ENCODE measurements at places on chromosomes 2 and 18.

- DNase-seq: no peak
These were observed 6.0 kb downstream of the WDR54 start for GRCh38 chr2:74427551-74427950.

GRCh38 chr2:17520761-17521160 lies 2.5 kb upstream of the RAD51AP2 start:
- no peak for DNase-seq

GRCh38 chr2:206193671-206194357 lies 34.1 kb downstream of the EEF1B2 start:
- no peak for DNase-seq

DNA sequence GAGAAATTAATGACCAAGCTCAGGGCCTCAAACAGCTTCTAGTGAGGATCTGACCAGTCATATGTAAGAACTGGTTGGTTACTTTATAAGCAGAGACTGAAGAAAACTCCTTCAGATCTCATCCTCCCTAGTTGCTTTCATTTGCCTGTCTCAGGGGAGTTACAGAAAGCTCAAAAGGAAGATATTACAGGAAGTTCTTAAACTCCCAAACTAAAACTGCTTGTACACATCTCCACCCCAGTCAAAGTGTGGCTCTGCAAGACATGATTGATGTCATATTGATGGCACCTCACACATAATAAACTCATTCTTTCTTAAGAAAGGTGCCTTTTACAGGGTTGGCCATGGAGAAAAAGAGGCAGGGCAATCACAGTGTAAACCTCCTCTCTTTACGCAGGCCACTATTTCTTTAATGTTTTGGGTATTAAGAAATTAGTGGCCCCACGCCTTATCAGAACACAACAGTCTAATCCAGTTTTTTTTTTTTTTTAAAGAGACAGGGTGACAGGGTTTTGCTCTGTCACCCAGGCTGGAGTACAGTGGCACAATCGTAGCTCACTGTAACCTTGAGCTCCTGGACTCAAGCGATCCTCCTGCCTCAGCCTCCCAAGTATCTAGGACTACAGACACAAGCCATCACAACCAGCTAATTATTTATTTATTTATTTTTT lies 62.6 kb upstream of the STK17B start:
- DNase-seq: peak; percentile 64

DNA sequence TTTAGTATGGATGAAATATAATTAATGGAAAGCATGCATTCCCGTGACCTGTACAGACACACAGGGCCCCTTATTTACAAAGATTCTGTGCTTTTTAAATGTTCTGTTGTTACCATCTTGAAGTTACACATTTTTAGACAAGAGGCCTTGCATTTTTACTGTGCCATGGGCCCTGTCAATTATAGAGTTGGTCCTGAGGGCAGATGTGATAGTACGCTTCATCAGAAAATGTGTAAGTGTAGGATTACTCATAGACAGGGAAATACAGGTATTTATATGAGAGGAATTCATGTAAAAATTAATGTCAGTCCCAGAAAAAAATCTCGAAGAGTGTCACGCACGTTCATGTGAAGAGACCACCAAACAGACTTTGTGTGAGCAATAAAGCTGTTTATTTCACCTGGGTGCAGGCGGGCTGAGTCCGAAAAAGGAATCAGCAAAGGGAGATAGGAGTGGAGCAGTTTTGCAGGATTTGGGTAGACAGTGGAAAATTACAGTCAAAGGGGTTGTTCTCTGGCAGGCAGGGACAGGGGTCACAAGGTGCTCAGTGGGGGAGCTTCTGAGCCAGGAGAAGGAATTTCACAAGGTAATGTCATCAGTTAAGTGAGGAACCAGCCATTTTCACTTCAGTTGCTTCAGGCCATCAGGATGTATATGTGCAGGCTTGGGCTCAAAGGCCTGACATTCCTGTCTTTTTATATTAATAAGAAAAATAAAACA lies 12.2 kb upstream of the ALPK2 start:
- DNase-seq: no peak

DNA sequence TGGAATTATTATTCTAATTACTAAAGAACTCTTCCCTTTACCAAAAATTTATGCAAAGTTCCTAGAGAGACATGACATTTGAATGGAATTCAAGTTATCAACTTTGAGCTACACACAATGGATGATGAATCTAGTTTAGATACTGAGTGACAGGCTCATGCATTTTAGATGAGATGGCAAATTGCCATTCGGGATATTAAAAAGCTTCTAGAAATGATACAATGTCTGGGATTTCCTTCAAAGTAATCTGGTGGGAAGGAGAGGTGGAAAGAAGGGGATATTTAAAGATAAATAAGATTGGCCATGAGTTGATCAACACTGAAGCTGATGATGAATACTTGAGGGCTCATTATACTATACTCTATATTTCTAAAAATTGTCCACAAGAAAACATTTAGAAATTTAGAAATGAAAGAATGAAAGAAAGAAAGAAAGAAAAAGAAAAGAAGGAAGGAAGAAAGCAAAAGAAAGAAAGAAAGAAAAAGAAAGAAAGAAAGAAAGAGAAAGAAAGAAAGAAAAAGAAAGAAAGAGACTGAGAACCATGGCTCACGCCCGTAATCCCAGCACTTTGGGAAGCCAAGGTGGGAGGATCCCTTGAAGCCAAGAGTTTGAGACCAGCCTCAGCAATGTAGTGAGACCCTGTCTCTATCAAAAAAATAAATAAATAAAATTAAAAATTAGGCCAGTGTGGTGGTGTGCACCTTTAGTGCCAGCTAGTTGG lies 62.6 kb upstream of the NEDD4L start:
- DNase-seq: no peak

- no peak for DNase-seq
These were observed 338.7 kb downstream of the HRH4 start for GRCh38 chr18:24799176-24799575.

DNA sequence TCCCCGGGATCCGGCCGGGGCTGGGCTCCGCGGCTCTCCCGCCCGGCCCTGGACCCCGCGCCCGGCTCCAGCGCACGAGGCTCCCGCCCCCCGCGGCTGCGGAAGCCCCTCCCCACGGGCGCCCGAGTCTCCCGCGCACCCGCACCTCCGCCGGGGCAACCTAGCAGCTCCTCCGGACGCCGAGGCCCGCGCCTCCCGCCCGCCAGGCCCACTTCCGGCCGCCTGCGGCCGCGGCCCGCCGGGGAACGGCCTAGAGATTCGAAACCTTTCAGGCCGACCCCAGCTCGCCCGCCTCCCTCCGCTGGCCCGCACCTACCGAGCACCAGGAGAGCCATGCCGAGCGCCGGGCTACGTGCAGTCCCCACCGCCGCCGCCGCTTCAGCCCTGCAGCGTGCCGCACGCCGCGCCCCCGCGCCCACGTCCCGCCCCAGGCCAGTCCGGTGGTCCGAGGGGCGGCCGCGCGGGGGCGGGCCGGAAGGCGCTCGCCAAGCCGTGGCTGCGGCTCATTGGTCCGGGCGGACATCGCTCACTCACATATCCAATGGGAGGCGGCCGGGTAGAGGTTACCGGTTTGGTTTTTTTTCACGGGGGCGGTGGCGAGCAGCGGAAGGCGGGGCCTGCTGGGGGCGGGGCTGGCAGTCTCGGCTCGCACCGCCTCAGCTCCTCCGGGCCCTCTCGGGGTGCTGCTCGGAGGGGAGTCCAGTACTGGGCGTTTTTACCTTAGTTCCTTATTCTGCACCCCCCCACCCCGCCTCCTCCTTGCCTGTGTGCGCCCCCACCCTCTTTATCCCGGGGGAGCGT lies at the start of gene PDIA6:
TSS of gene PDIA6 (minus strand) at position 424 of the 801 bp plus-strand sequence. CDS start at position 335, 89 bp downstream.
- DNase-seq: peak; percentile 98

DNA sequence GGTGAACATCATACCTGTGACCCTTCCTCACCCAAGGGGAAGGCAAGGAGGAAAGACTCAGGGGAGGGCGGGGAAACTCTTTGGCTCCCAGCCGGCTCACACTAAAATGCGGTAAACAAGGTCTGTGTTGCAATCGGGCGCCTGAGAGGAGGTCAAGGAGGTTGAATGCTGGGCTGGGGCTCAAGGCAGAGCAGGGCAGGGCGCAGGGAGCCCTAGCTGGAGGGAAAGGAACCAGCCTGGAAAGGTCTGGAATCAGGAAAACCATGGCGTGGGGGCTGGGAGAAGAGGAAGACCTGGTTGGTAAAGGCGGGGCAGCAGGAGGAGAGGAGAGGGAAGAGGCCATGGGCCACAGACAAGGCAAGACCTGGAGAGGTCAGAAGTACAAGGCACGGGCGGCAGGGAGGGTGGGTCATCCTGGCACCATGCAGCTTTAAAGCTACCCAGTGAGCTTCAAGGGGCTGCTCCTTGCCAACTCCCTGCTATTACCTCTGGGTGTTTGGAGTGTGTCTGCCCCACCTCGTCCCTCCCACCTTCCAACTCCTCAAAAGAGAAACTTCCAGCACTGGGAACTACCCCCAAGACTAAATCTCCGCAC lies 4.8 kb upstream of the TMEM37 start:
- DNase-seq: no peak

GRCh38 chr18:48714873-48715272 lies 176.0 kb downstream of the CTIF start:
- DNase-seq: no peak

- DNase-seq: no peak
These were observed 124.9 kb downstream of the NBAS start for GRCh38 chr2:15436195-15436594.

GRCh38 chr2:43622931-43623451 lies 14.1 kb upstream of the PLEKHH2 start:
- peak; percentile 77 for DNase-seq

All from SJCRH30 (cell line).